ENCODE measurements at places on chromosomes 4 and X.

DNA sequence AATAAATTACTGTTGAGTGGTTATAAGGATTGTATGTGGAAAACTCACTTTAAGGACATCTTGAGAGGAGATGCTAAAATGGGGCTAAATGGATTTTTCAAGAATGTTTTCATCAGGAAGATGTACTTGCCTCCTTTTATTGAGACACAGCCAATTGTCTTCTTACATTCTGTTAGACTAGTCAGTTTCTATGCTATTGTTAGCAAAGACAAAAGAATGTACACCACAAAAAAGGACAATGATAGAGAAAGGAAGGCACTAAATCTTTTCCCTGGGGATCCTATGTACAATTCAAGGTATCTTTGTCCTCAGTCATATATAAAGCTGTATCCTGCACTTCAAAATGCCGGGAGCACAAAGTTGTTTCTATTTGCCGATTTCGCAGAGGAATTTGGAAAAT, 42.6 kb downstream of the TMA16 start:
- no peak for DNase-seq

GRCh38 chr4:108991551-108992328, 228.9 kb upstream of the ETNPPL start:
- no peak for DNase-seq

DNA sequence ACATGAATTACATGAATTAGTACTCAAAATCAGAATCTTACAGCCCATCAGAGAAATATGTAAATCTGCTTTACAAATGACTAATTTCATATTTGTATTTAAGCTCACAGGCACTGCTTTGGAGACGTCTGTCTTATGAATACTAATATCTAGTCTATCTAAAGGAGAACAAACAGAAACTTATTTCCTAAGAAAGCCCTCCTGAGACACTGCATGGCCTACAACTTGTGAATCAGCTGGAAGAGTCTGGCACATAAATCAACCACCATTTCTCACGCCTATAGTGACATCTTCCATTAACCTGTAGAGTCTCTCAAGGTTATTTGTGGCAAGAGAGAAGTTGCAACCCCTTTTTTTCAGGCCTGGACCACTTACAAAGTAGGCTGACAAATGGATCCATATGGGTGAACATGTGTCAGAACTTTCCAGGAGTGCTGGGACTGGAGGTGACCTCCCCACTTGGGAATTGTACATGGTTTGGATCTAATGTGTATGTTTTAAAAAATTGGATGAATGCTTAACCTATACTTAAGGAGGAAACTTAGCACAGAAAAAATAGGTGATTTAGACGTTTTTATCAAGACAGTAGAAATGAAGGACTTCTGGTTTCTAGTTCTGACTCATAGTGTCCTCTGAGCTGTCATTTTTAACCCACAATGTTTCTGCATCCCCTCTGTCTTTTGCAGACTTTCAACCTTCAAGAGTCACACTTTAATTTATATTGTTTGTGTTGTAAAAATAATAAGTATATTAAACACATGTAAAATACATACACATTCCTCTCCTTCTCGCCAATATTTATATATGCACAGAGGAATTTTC, 83.2 kb upstream of the ARHGAP24 start:
- DNase-seq = no peak

GRCh38 chr4:153652051-153652784, 31.9 kb upstream of the TLR2 start:
- DNase-seq = no peak

DNA sequence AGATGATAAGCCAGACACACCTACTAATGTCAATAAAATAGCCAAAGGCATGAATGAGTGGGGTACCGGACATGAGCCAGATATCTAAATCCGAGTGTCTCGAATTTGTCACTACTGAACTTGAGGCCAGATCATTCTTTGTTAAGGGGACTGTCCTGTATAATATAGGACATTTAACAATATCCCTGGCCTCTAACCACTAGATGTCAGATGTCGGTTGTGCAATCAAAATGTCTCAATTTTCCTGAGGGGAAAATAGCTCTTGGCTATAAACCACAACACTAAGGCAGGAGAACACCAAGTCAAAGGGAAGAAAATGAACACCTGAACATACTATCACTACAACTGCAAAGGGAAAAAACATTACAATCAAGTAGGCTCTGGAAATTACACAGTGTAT, 154.5 kb downstream of the GPM6A start:
- DNase-seq = no peak

GRCh38 chr4:181194096-181194495, 1049.1 kb upstream of the TENM3 start:
- no peak for DNase-seq

- no peak for DNase-seq
These were observed 45.1 kb downstream of the OR13H1 start for GRCh38 chrX:131588995-131589394.

- no peak for DNase-seq
These were observed 311.5 kb downstream of the PPP1R2C start for GRCh38 chrX:42466332-42467046.

DNA sequence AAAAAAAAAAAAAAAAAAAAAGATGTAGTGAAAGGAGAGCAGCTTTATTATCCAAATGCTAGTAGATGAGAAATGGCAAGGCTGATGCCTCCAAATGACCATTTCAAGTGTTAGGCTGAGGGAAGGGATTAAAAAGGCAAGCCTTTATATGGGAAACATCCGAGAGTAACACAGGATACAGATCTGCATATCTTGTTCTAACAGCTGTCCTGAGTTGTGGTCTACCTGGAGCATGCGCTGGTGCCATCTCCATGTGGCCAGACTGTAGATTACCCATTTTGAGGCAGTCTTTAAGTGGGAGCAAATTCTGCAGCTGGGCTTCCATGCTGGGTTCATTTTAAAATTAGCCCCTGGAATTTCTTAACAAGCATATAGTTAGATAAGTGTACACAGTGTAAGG, 26.0 kb upstream of the ELF2 start:
- no peak for DNase-seq

DNA sequence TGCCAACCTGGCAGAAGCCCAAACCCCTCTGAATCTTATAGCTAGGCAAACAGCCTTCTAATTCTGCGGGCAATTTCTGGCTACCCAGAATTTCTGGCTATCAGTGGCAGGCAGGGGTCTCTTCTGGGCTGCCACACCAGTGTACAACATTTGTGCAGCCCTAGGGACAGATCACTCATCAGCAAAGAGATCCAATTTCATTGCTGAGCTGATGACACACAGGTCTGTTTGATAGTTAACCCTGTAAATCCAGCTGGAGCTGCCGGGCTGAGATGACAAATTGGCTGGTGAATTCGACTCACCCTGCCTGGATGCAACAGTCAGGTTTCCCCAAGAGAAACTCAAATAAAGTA, 2.4 kb downstream of the MID1 start:
- peak; percentile 83 for DNase-seq

DNA sequence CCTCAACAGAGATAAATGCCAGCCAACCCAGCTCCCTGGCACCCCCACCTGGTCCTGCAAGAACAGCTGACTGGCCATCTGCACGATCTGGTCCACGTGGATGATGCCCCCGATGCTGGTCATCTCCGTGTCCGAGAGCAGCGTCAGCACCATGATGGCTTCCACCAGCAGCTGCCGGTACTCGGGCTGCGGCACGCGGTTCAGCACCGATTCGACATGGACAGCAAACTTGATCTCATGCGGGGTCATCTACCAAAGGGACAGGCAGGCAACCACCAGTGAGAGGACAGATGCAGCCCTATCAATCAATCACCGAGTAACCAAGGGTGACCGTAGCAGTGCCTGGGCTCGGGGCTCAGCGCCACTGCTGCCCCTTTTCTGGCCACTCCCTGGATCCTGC, 89.8 kb downstream of the PHKA2 start:
- DNase-seq = no peak

DNA sequence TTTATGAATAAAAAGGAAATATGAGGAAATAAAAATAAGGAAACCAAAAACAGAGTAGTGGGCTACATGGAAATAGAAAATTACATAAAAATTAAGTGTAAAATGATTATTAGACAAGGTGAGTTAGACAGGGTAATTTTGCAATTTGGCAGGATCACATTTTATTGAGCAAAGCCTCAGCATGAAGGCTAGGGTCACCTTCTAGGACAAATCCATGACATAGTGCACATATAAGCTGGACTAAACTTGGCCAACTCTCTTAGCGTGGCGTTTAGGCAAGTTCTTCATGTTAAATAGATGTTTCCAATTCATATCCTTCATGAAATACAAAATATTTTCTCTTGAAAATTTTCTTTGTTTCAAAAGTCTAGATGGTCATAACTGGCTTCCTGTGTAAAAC, 25.7 kb upstream of the UGT2B7 start:
- no peak for DNase-seq

DNA sequence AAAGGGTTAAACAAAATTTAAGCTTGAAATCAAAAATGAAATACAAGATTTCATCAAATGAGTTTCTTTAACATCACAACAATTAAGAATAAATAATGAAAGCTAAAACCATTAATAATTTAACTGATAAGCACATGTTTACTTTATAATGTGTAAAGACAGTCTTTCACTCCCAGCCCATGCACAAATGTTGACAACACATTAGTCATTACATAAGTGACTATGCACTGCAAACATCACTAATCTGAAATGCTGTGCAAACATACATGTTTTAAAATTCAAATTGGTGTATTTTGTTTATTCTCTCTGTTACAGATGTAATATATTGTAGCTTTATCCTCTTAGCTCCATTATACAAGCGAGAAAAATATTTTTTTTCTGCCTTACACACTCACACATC, 220.6 kb upstream of the CPXCR1 start:
- no peak for DNase-seq

GRCh38 chr4:87122252-87122651, 98.2 kb downstream of the KLHL8 start:
- no peak for DNase-seq

GRCh38 chr4:15890246-15890829, 48.2 kb downstream of the FGFBP1 start:
- no peak for DNase-seq

DNA sequence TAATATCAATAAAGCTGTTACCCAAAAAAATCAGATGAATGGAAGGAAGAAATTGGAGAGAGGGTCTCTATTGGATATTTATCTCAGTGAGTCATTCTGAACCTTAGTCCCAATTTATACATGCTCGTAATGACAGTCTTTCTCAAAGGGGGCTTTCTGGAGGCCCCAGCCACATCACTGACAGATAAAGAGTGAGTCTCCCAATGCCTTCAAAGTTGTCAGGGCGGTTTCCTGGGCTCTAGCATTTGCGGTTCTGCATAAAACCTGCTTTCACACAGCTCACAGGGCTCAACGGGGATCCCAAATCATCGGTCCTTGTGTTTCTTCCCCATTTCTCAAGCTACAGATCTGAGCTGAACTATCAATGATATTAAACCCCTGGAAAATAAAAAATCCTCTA, 17.3 kb downstream of the TCEANC start:
- no peak for DNase-seq

- no peak for DNase-seq
These were observed 132.8 kb upstream of the BMP3 start for GRCh38 chr4:80897537-80898303.

DNA sequence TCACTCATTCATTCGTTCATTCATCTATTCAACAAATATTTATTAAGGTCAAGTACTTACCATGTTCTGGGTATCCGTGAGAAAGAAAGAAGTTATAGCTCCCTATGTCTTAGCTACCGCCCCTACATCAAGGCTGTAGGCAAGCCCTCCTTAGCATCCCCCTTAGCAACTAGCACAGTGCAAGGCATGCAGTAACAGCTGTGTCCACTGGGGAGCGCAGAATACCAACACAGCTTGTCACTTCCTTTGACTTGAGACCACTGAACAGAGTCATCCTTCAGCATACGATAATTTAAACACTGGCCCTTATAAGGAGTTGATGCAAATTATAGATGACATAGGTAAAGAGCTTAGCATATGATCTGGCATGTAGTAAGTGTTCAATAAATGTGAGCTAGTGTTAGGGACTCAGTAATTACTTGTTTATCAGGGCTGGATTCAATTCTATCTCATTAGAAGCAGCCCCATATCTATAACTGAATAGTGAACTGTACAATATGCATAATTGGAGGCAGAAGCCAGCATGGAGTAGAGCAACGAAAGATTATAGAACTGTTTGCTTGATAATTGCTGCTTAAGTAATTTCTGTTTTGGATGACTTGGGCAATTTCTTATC, 8.7 kb downstream of the KIAA1210 start:
- peak; percentile 65 for DNase-seq

- DNase-seq = no peak
These were observed 125.1 kb downstream of the PALLD start for GRCh38 chr4:168621806-168622589.

- DNase-seq = no peak
These were observed 72.4 kb downstream of the DCLK2 start for GRCh38 chr4:150150629-150151062.

- no peak for DNase-seq
These were observed 89.0 kb downstream of the MXRA5 start for GRCh38 chrX:3257471-3257870.

GRCh38 chr4:147828331-147828905, 96.5 kb downstream of the ARHGAP10 start:
- DNase-seq = no peak

- DNase-seq = no peak
These were observed 394.0 kb upstream of the IGFBP7 start for GRCh38 chr4:57504139-57504538.

GRCh38 chr4:38319456-38320342, 344.3 kb upstream of the KLF3 start:
- DNase-seq = peak; percentile 75

GRCh38 chr4:83276299-83277040, 8.1 kb downstream of the COQ2 start:
- no peak for DNase-seq

DNA sequence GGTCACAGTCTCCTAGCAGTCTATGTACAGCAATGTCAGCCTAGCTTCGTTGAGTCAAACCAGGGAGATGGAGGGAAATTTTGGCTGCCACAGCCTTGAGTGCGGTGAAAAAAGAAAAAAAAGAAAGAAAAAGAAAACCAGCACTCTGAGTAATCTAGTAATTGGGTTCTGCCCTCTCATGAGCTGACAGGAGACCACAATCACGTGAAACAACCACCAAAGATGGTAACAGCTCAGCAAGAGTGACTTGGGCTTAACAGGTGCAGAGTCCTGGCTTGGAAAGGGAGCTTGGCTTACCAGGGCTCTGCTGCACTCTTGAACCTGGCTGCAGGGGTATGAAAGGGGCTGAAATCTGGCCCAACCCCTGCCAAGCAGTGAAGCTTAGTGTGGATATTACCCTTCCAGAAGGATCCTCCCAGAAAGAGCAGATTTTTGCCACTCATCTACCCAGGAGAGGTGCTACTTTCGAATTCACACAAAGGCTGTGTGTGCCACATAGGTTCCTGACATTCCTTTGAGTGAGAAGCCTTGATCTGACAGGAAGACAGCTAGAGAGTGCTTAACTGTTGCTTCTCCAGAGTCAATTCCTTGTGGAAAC, 350.3 kb downstream of the PTTG2 start:
- DNase-seq = no peak
